ENCODE measurements at places on chromosomes 12 and 14. TPM values are rescaled to one million over a fixed set of nuclear protein-coding genes. Genes with fewer than 3 reads are reported as not detected.

The CTDSP2 gene
- total RNA-seq: 189 TPM

The PRR4 gene
- total RNA-seq: 1.3 TPM

The ZNF26 gene
- 18.9 TPM for total RNA-seq

The IL22 gene
- total RNA-seq: not detected

The GALNT16 gene
- total RNA-seq: 2.0 TPM

The RASSF9 gene
- total RNA-seq: 1.2 TPM

The MUCL1 gene
- not detected for total RNA-seq

The RFLNA gene
- 4.0 TPM for total RNA-seq

The SPTB gene
- 0.68 TPM for total RNA-seq

The ADAM20 gene
- total RNA-seq: 2.5 TPM

The PPP4R4 gene
- 11.2 TPM for total RNA-seq

The CLEC6A gene
- not detected for total RNA-seq

The SLC24A4 gene
- total RNA-seq: 0.15 TPM

The C1S gene
- total RNA-seq: 1,257 TPM

The SMCO2 gene
- not detected for total RNA-seq

The TAS2R9 gene
- not detected for total RNA-seq

The FOXN4 gene
- 0.80 TPM for total RNA-seq

DNA sequence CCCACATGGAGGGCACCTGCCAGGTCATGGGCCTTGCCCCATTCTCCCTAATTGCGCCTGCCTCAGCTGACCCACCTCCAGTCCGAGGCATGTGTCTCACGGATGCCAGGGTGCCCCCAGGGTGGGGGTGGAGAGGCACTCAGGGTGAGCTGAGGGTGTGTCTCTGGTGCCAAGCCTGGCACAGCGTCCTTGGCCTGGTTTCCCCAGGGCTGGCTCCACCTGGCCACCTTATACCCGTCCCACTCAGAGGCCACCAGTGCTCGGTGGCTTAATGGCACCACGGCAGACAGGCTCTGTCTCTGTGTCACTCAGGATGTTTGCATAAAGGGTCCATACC lies 33.6 kb upstream of the TDRD9 start:
- no peak for DNase-seq

- DNase-seq: peak; percentile 31
Observed at GRCh38 chr14:52694761-52695480, 437 bp downstream of the ERO1A start.

- DNase-seq: no peak
Observed at GRCh38 chr12:117749431-117749830, 219.4 kb downstream of the KSR2 start.

- no peak for DNase-seq
Observed at GRCh38 chr12:18151036-18151435, 61.0 kb upstream of the RERGL start.

- no peak for DNase-seq
Observed at GRCh38 chr14:61503167-61503801, 181.9 kb downstream of the PRKCH start.

- DNase-seq: peak; percentile 69
Observed at GRCh38 chr12:49636979-49637755, 13.8 kb downstream of the PRPF40B start.

- DNase-seq: peak; percentile 53
Observed at GRCh38 chr14:68248481-68249255, 429.1 kb downstream of the RAD51B start.

DNA sequence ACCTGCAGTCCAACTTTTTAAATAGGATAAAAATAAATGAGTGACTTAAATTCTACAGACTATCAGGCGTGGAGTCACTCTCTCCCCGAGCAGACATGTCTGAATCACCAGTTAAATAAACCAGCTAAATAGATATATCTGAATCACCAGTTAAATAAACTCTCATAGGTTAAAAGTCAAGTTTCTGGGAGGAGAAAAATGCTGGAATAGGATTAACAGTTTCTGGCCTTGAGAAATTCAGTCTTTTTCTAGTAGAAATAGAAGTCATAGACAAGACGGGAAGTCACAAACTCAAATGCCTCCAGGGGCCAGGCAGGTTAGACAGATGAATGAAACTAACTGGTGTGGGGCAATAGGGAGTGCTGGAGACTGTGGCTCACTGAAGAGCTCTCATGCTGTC lies 258.6 kb upstream of the TMEM132C start:
- no peak for DNase-seq

- peak; percentile 23 for DNase-seq
Observed at GRCh38 chr14:104284636-104285507, 146.5 kb downstream of the KIF26A start.

GRCh38 chr14:104383996-104384775 lies 195.4 kb upstream of the C14orf180 start:
- DNase-seq: no peak

- DNase-seq: no peak
Observed at GRCh38 chr12:92765871-92766270, 63.1 kb downstream of the PLEKHG7 start.

- DNase-seq: no peak
Observed at GRCh38 chr14:103172921-103173320, 49.7 kb downstream of the TNFAIP2 start.

DNA sequence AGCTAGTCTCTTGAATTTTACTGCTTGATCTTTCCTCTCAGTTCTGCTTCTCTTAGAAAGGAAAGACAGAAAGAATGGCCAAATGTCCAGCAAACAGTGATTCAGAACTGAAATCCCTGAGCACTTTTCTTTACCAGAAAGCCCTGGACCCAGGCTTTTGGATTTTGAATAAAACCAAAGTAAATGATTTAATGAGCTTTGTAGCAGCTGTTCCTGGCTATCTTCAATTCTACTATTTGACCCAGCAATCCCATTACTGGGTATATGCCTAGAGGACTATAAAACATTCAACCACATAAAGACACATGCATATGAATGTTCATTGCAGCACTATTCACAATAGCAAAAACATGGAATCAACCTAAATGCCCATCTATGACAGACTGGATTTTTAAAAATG lies 187.2 kb downstream of the PRKD1 start:
- DNase-seq: no peak

DNA sequence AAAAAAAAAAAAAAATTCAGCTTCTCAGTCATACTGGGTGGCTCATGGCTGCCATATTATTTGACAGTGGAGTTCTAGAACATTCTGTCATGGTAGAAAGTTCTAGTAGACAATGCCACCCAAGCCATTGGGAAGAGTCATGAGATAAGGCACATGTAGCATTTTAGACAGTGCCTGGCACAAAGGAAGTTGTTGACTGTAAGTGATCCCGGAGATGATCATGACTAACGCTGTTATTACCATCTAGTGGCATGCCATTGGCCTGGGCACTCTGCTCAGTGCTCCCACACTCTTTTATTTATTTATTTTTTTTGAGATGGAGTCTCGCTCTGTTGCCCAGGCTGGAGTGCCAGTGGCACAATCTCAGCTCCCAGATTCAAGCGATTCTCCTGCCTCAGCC lies 80.4 kb downstream of the FOXN4 start:
- no peak for DNase-seq

DNA sequence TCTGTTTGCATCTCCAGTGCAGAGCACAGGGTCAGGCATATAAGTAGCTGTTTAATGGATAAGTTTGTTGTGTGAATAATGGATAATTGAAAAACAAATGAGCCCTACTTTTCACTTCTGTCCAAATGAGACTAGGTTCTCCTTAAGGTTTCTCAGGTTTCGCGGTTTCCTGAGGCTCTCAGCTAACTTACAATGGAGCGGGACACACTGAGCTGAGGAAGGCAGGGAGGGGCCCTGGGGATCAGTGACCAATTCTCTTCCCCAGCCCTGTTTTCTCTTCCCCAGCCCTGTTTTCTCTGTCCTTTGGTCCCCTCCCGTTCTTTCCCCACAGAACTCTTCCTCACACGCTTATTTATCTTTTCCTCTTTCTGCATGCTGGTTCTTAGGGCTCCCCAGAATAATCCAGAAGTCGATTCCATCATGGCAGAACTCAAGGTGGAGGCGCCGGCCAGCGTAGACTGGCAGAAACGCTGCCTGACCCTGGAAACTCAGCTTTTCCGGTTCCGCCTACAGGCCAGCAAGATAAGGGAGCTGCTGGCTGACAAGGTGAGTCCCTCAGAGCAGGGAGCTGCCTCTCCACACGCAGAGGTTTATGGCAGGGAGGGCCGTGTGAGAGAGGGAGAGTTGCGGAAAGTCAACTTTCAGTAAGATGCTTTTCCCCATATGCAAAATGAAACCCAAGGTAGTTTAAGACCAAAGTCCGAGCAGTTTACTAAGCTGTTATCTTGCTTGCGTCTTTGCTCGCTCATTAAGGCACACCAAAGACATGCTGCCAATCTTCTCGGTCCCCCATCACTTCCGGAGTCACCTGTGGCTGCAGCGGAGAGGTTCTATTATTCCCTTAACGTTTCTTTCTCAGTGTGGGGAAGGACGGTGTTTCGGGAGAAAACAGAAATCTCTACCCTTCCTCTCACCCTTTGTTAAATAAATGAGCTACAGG lies 8.6 kb downstream of the PLEKHH1 start:
- no peak for DNase-seq

DNA sequence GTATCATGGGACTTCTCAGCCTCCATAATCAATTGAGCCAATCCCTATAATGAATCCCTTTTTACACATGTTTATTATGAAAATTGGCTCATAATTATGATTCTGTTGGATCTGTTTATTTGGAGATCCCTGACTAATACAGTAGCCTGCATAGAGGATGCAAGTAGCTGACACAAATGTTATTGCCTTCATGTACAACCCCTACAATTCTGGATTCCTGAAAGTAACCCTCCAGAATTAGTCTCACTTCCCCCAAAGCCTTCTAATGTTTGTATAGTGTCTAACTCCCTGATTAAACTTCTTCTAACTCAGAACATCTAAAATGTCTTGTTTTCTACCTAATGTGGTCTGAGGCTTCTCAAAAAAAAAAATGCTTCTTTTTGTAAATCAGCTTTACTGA lies 6.6 kb upstream of the SMIM10L1 start:
- DNase-seq: no peak

DNA sequence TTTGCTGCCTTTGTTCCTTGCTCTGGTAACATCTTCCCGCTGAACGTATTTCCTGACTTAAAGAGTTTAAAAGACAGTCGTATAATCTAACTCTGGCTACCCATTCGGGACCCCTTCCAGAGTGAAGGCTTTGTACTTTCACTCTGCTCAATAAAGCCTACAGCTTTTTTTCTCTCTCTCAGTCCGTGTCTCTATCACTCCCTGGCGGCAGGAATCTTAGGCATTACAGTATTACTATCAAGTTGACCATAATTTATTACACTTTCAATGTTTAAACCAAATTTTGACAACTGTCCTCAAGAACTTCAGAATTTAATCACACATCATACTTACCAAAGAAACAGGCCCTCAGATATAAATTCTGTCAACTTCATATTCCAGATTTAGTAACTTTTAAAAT lies 967.9 kb downstream of the FSCB start:
- DNase-seq: no peak

DNA sequence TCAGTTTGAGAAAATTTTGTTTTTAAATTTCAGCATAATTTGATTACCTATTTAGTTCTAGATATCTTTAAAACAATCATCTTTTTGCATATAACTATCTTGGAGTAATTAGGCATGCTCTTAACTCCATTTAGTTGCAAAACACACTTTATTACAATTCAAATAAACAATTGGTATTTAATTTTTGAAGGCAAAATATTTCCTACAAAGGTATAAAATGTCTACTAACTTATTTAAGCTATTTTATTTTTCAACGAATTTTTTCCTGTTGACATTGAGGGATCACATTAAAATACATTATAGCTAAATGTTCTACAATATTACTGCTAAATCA lies 8.3 kb downstream of the FOXA1 start:
- no peak for DNase-seq

DNA sequence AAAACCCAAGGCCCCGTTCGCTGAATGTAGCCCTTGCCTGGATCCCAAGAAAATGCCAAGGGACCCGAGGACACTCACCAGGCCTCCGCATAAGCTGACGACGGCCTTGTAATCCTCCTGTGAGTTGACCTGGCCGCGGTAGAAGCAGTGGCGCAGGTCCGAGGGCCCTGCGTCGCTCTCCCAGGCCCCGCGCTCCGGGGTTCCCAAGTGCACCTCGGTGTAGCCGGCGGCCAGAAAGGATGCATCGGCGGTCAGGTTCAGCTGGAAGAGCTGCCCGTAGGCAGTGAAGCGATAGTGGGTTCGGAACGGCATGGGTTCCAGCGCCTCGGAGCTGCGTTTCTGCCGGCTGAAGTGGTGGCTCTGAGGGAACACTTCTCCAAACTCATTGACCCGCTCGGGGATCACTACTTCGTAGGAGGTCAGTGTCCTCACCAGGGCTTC lies 1.2 kb downstream of the ADAMTS20 start:
- no peak for DNase-seq

- no peak for DNase-seq
Observed at GRCh38 chr14:56115976-56116893, 2.0 kb upstream of the PELI2 start.

DNA sequence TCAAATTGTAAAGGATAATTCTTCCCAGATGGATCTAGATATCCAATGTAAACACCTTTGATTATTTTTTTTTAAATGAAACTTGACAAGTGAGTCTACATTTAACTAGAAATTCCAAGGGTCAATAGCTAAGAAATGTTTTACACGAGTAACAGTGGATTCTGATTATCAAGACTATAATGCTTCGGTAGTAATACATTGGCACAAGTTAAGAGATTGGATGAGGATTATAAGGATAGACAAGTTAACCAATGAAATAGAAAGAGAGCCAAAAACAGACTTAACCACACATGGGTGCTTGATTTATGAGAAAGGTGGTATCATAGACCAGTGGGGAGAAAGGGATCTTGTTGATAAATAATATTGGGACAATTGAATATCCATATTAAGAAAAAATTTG lies 40.3 kb upstream of the PCED1B start:
- no peak for DNase-seq

DNA sequence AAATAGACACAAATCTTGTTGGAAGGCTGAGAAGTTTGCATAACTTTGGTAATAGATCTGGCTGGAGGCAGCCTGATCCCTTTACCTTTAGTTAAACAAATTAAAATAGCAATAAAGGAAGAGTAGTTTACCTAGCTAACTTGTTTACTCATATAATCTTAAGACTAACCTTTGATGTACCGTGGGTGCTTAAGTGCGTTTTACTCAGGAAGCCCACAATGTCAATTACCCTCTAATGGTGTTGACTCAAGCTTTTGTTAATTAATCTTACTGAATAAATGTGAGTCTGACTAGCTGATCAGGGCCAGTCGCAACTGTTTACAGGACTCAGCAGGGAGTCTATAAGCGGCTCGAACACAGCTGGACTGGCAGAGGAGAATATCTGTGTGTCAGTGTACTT lies 51.5 kb downstream of the FAR2 start:
- no peak for DNase-seq
